ENCODE measurements at places on chromosomes 7 and 10.
A peak's percentile ranks its signal among the peaks of the same experiment; 100 is the strongest.

GRCh38 chr7:79308192-79308591, 145.3 kb downstream of the MAGI2 start:
- no peak for DNase-seq

DNA sequence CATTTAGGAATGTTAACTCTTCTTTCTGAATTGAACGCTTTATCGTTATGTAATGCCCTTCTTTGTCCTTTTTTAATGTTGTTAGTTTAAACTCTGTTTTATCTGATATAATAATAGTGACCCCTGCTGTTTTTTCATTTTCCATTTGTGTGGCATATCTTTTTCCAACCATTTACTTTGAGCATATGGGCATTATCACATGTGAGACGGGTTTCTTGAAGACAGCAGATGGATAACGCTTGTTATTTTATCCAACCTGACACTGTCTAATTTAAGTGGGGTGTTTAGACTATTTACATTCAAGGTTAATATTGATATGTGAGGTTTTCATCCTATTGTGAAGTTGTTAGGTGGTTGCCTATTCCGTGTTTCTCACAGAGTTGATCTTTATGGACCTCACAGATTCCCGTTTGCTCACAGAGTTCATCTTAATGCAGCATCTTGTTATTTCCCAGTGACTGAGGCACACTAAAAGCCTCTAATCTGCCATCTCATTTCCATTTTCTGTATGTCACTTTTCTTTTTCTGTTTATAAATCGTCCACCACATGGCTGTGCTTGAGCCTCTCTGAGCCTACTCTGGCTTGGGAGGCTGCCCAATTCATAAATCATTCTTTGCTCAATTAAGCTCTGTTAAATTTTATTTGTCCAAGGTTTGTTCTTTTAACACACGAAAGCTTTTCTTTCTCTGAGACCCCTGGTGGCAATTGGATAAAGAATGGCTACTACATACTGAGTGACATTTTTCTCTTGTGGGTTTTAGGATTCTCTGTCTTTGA, 286.2 kb downstream of the HTR7 start:
- peak; percentile 19 for DNase-seq

- DNase-seq, result no peak
These were observed 53.0 kb downstream of the PDZD8 start for GRCh38 chr10:117322260-117322659.

- no peak for DNase-seq
These were observed 18.6 kb upstream of the DNAJB6 start for GRCh38 chr7:157318015-157318706.

DNA sequence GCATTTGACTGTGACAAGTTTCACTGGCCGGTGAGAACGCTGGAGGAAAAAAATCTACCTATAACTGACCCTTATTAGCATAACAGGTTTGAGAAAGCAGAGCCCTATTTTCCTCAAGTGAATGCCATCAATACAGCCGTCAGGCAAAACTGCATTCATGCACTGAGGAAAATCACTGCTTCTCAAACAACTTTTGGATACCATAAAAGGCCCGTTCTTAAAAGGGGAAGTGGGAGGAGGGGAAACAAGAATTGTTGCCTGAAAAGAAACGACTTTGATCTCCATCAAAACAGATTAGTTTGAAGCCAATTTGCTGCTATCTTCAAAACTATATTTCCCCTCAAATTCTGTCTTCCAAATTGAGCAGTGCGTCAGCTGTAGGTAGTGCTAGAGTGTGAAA, 670.6 kb downstream of the PCDH15 start:
- no peak for DNase-seq

- DNase-seq, result no peak
These were observed 84.8 kb upstream of the PHF14 start for GRCh38 chr7:10888861-10889260.

DNA sequence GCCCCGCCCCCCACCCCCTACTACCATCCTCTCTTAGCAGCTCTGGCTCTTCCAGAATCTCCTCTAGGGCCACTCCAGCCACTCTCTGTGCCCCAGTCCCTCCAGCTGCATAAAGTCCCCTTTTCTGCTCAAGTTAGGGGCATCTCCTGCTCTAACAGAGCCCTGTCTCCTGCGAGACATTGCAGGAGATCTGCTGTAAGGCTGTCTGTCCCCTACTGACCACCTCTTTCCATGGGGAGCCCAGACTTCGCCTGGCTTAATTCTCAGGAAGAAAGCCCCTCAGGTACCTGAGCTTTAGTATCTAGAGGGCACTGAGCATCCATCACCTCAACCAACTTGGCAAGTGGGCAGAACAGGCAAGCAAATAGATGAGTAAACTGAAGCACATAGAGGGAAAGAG, 200.7 kb upstream of the ZMIZ1 start:
- no peak for DNase-seq

DNA sequence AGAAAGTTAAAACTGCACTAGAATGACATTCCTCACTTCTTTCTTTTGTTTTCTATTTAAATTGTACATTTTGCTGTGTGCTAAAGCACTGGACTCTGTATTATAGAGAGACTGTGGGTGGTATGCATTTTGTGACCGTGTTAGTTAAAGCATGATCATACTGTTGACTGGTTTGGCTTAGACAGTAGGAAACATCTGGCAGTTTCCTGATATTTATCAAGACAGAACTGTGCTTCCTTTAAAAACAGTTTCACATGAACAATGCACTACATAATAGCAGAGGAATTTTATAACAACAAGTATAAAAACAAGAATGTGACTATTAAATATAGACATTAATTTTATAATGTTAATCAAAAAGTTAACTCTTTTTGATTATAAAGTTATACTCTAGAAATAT, 23.1 kb downstream of the GNG11 start:
- no peak for DNase-seq

- DNase-seq, result no peak
These were observed 121.9 kb downstream of the PLPP4 start for GRCh38 chr10:120578890-120579289.

DNA sequence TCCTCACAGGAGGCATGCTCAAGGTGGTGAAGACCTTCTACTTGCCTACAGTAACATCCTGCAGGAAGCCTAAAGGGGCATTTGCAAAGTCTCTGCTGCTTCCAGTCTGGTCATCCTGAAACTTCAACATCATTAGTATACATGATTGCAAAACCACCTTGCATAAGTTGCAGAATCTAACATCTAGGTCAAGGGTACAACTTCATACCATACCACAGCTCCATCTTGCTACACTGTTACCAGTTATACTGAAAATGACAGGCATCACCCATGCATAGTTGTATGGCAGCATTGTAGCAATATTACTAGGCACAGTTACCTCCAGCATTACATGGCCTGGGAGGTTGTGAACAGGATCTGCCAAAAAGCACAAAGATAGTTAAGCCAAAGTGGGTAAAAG, 13.7 kb upstream of the MACROH2A2 start:
- no peak for DNase-seq

GRCh38 chr10:120701381-120701780, 149.8 kb upstream of the WDR11 start:
- no peak for DNase-seq

DNA sequence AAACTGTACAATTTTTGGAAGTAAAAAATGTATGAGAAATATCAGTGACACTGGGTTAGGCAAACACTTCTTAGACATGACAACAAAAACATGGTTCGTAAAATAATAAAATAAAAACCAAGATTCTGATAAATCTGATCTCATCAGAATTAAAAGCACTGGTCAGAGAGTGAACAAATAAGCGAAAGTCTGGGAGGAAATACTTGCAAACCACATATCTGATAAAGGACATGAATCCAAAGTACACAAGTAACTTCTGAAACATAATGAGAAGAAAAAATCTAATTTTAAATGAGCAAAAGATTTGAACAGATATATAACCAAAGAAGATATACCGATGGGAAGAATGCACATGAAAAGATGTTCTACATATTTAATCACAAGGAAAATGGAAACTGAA, 91.5 kb downstream of the RTKN2 start:
- no peak for DNase-seq

- peak; percentile 52 for DNase-seq
These were observed 32.1 kb downstream of the IGF2BP3 start for GRCh38 chr7:23438171-23438570.

DNA sequence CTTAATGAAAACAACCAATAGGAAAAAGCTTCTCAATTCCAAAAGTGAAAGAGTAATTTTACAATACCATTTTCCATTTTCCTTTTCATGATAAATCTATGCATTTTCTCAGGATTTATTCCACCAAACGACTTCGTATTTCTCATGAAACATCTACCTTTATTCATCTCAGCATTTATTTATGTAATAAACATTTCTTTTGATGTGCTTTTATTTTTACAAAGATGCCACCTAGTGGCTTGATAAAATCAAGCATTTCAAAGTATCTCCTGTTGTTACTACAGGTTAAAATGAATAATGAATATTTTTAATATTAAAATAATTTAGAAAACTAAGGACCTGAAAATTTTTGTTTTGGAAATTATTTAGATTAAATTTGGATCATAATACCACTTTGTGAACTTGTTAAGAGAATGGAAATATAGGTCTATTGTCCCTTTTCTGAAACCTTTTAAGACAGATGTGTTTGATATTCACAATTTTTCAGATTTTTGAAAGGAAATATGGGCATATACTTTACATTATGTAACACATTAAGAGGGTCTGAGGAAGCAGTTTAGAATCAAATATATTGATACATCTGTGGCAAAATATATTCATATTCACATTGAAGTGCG, 2.7 kb upstream of the IQUB start:
- peak; percentile 5 for DNase-seq

GRCh38 chr10:101032637-101033224, 1.7 kb downstream of the SFXN3 start:
- DNase-seq, result peak; percentile 91

DNA sequence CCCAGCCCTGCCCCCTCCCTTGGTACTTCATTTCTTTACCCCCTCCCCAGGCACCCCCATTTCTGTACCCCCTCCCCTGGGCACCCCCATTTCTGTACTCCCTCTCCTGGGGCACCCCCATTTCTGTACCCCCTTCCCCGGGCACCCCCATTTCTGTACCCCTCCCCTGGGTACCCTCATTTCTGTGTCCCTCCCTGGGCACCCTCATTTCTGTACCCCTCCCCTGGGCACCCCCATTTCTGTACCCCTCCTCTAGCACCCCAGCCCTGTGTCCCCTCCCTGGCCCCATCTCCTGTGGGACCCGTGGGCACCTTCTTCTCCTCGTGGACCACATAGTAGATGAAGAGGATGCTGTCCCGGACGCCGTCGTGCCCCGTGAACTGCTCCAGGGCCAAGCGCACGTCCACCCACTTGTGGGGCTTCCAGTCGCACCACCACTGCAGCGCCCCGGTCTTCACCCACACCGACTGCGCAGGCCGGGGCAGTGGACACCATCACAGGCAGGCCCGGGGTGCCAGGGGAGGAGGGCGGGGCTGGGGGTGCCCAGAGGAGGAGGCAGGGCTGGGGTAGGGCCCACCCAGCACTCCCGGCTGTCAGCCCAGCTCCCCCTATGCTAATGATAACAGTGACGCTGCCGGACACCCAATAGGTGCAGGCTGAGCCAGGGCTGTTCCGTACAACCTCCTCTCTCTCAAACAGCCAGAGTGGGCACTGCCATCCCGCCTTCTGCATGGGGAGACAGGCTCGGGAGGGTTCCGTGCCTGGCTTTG, 20.4 kb downstream of the TECPR1 start:
- no peak for DNase-seq

DNA sequence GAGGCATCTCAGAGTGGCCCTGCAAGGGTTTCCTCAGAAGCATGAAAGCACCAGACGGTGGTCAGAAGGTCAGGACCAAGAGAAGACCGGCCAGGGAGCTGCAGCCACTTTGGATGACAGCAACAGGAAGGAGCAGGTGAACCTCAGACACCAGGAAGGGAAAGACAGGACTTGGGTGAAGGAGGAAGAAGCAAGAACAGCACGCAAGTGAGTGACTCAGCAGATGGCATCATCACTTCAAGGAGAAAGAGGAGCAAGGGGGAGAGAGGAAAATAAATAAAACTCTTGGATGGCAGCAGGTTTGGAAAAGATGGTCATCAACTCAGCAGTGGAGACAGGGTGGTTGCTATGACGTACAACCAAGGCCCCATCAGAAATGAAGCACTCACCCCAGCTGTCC, 31.6 kb downstream of the NCAPG2 start:
- DNase-seq, result no peak

- DNase-seq, result no peak
These were observed 162.0 kb downstream of the KLF6 start for GRCh38 chr10:3622845-3623621.

- DNase-seq, result no peak
These were observed 27.5 kb upstream of the SMARCD3 start for GRCh38 chr7:151275813-151276577.

DNA sequence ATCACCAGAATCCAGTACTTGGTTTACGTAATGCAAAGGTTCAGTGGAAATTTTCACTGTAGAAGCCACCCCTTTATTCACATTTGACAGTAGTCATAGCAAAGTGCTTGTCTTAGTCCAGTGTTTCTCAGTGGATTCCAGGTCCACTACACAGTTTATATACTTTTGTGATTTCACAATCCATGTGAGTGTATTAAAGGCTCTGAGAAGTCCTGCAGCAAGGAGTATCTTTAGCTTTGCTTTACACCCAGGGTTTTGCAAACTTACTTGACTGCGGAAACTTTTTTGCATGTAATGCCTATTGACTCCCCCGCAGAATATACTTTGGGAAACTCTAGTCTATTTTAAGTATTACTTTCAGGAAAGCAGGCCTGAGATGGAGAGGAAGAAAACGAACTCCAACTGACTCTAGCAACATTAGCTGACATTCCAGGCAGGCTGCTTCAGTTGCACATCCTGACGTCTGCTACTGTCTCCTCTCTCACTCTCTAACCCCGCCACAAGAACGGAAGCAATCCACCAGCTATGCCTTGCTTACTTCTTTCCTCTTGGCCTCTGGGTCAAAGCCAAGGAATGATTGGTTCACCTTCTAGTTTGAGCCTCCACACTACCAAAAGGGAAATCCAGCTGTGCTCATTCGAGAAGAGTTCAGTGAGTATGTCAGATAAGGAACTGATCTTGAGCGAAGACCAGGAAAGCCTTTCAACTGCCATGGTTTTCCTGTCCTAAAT, 6.2 kb downstream of the PLXNA4 start:
- peak; percentile 23 for DNase-seq

- DNase-seq, result no peak
These were observed 222.5 kb upstream of the CACNA2D1 start for GRCh38 chr7:82665966-82666507.

DNA sequence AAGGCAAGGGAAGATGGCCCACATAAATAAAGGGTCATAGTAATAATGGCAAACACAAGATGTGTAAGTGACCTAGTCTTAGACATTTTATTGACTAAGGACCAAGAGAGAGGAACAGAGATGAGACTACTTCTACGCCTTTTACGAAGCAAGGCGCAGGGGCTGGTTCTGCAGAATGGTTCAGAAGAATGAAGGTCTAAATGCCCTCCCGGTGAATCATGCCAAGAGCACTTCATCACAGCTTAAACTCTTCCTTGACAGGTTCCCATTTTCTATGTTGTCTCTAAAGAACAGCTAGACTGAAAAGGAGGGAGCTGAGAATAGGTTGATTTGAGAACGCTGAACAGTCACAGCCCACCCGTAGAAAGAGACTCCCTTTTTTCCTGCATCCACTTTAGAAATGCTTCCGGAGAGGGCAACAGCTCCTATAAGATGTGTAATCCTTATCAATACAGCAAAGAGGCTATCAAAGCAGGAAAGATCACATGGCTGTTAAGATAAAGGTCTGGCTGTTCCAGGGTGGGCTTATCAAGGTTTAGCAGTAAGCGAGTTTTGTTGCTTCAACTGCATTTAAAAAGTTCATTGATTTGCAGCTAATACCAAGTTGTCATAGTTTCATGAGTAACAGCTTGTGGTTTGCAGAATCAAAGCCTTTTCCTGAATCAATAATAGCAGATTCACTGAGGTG, 93.4 kb upstream of the AUTS2 start:
- DNase-seq, result no peak

GRCh38 chr10:5566614-5567013, 41.9 kb downstream of the CALML3 start:
- no peak for DNase-seq
